ENCODE measurements at places on chromosomes 5 and 9.

DNA sequence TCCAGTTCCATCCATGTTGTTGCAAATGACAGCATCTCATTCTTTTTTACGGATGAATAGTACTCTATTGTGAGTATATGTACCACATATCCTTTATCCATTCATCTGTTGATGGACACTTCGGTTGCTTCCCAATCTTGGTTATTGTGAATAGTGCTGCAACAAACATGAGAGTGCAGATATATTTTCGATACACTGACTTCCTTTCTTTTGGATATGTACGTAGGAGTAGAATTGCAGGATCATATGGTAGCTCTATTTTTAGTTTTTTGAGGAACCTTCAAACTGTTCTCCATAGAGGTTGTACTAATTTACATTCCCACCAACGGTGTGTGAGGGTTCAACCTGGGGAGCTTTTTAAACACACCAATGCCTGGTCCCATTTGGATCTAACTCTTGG is 22.3 kb downstream of the GALNT12 start:
- DNase-seq: no peak

GRCh38 chr5:122896598-122897282 is 51.3 kb downstream of the SNX24 start:
- peak; percentile 1 for DNase-seq

- no peak for DNase-seq
Measured at GRCh38 chr9:72394066-72394465, 29.1 kb upstream of the ZFAND5 start.

- DNase-seq: no peak
Measured at GRCh38 chr5:145841299-145841698, 6.2 kb upstream of the PRELID2 start.

DNA sequence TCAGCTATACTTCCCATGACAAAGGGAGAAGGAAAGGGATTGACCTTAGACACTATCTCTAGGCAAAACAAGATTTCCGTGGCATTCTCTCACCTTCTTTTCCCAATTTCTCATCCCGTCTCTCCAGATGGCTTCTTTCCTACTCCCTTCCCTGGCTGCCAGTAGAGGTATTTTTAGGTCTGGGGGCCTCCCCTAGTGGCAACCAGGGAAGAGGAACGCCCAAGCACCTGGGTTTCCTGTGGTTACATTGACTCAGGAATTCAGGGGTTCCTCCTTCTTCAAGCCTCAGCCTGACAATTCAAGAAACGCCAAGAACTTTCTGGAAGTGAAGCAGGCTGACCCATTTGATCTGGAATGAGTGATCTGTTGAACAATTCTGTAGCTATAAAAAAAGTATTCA is 111.5 kb upstream of the OSMR start:
- DNase-seq: no peak

DNA sequence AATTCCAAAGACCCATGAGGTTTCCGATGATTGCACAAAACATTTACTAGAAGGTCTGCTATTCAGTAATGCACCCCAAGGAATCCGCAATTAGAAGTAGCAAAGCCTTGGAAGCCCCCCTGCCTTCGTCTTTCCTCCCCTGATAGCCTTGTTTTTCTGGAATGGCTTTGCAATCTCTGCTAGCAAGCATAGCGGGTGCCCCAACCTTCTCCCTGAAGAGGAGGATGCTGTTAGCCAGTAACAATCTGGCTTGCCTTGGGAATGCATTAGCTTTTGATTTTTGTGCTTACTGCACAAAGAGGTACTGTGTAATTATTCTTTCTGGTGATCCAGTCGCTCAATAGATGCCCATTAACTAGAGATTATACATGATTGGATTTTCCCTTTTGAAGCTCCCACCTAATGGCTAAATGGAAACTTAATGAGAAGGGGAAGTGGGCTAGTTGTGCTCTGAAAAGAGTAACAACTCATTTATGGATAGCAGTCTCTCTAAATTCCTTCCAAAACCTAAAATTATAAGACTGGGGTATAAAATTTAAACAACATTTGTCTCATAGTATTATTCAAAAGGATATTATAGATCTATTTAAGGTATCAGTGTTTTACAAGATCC is 91.6 kb downstream of the FBXW11 start:
- DNase-seq: no peak

DNA sequence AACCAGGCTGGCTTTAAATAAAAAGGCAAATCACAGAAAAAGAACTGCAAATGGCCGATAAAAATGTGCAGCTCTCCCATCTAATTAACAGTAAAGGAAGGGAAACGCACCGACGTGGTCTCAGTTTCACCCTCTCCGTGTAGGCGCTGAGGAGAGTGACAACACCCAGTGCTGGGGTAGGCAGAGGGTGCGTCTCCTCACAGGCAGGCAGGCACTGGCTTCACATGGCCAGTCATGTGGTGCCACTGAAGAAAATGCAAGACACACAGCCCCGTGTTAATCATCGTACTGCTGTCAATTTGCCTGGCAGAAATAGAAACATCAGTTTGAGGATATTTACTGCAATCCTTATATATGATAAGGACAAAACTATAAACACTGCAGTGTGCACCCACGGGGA is 178.4 kb downstream of the FANCC start:
- DNase-seq: no peak

- DNase-seq: no peak
Measured at GRCh38 chr5:98786191-98786853, 12.9 kb downstream of the RGMB start.

GRCh38 chr9:134723491-134724190 is 82.0 kb downstream of the COL5A1 start:
- no peak for DNase-seq

GRCh38 chr9:127090341-127090985 is 32.0 kb downstream of the ANGPTL2 start:
- DNase-seq: no peak

GRCh38 chr9:108671176-108671575 is 184.6 kb downstream of the ACTL7B start:
- DNase-seq: peak; percentile 1

GRCh38 chr5:143133721-143134120 is 269.8 kb downstream of the NR3C1 start:
- DNase-seq: no peak

DNA sequence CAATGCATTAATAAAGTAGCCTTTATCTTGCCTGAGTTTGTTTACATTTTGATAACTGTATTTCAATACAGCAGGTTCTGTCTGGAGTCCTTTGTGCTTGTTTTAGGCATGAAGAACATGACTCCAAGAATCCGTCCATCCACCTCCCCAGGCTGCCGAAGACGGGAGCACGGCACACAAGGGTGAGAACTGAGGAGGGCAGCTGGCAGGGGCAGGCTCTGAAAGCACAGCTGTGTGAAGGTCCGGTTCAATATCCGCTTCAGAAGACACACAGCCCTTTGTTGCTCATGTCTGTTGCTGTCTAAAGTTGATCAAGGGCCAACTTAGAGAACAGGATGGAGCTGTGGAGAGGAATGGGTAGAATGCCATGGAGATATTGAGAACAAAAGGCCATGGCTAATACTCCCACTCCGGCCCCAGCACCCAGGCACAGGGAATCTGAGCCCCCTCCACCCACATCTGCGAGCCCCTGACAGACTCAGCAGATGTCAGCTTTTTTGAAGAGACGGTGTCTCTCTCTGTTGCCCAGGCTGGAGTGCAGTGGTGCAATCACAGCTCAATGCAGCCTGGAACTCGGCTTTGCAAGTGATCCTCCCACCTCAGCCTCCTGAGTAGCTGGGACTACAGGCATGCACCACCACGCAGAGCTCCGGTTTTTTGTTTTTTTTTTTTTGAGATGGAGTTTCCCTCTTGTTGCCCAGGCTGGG is 58.5 kb upstream of the GNE start:
- no peak for DNase-seq

GRCh38 chr5:58477760-58478376 is 13.4 kb upstream of the GAPT start:
- DNase-seq: peak; percentile 54

- DNase-seq: no peak
Measured at GRCh38 chr5:159644053-159644452, 272.2 kb upstream of the ADRA1B start.

DNA sequence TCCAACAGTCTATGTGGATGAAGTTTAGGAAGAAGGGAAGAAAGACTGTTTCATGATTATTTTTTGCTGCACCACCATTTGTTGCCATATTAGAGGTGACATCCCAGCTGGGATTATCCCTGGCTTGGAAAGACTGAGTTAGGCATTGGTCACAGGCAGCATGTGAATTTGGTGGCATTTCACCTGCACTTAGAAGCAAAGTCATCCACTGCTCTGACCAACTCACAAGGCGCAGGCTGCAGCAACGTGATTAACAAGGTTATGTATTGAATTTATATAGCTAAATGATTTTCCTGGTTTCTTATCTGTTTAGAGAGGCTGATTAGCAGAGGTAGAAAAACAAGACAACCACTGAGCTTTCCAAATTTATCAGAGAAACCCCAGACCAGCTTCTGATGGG is 2.7 kb downstream of the FYB1 start:
- no peak for DNase-seq

GRCh38 chr9:80233102-80233843 is 661.5 kb downstream of the TLE4 start:
- DNase-seq: no peak

DNA sequence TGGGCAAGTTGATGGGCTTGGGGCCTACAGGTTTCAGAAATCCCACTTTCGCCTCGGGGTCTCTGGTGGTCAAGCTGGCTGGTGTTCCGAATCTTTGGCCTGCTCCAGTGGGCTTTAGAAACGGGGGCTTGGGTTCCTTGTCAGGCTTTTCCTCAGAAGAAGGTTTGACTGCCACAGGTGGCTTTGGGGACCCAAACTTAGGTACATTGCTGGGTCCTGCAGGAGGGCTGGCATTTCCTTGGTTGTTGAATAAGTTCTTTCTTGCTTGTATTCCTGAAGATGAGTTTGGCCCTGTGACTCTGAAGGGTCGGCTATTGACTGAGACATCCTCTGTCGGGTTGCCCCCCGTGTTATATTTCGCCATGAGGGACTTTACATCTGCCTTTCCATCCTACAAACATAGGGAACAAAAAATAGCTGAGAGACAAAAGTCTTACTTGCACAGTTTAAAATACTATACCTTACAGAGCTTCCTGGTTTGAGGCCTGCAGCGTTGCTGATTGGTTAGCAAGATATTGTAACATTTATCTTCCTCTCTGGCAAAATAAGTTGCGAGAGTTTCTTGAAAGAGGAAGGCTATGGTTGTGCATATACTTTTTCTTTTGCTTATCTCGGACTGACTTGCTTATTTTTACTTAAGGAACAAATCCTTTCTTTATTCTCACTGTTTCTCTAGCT is 16.6 kb downstream of the FYB1 start:
- DNase-seq: peak; percentile 86

DNA sequence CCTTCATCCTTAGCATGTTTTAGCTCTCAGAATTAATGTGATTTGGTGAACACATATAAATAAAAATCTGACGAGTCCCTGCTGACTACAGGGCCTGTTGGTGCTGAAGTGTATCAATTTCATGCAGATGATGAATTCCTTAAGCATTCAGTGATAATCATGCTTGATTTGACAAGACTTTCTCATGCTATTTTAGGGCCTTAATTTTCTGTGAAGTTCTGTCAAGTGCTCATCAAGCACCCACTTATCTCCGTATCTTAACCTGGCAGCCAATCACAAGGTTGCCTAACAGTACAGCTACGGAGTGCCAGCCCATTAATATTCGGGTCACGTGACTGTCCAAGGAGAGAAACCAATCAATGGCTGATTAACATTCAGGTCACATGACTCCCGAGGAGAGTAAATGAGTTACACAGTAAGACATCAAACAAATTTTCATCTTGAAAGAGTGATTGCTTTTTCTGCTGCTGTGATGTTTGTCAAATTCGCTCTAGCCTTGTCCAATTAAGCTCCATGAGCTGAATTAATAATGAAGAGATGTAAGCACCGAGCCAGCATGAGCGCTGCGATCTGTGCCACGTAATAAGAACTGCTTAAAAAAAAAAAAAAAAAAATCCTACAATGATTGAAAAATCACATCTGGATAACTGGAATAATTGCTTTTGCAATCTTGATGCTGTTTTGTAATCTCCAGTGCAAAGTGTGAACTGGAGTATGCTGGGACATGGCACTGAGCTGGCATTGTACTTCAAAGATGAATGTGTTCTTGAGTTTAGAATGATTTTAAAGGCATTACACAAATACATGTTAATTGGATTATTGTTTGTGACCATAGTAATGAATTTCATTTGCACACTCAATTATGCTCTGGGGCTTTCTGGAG is 104.3 kb upstream of the SPATA31D4 start:
- no peak for DNase-seq

DNA sequence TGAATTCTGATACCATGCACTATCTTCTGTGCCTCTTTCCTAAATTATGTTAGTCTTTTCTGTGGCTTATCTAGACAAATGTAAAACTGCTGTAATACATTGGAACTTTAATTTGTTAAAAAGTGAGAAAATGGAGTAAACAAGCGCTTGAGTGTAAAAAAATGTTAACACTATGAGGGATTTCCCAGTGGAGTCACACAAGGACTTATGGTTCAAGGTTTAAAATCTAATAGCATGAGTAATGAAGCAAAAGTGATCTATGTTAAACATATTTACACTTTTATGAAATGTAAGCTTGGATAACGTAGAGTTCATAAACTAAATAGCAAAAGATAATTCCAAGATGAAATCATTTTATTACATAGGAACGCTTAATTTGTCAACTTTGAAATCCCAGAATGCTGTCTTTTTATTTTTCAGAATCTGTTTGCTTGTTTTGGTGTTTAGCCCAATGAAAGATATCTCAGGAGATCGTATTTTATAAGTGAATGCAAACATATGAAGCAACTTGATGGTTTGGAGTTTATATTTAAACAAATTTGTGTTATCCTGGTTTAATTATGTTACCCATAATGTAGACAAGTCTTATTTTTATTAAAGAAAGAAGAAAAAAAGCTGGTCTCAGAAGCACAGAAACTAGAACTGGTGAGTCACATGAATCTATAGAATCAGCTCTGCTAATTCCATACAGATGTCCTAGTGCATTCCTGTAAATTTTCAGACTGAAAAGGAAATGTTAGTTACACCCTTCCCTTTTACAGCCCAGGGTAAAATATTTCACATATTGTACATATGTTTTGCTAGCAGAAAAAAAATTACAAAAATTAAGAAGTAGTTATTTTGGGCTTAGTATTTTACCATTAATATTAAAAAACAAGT is 34.2 kb upstream of the FBN2 start:
- no peak for DNase-seq

GRCh38 chr5:58048954-58049353 is 410.9 kb downstream of the PLK2 start:
- peak; percentile 53 for DNase-seq

GRCh38 chr5:87432460-87432859 is 19.7 kb upstream of the CCNH start:
- no peak for DNase-seq

GRCh38 chr9:82903503-82903902 is 159.4 kb downstream of the RASEF start:
- peak; percentile 8 for DNase-seq

- no peak for DNase-seq
Measured at GRCh38 chr5:157348049-157348400, 82.1 kb downstream of the CYFIP2 start.

GRCh38 chr5:179806250-179807048 is at the start of gene MGAT4B:
MGAT4B (minus strand) TSS chr5:179806866; CDS start chr5:179806583, 283 bp downstream.
- peak; percentile 89 for DNase-seq

DNA sequence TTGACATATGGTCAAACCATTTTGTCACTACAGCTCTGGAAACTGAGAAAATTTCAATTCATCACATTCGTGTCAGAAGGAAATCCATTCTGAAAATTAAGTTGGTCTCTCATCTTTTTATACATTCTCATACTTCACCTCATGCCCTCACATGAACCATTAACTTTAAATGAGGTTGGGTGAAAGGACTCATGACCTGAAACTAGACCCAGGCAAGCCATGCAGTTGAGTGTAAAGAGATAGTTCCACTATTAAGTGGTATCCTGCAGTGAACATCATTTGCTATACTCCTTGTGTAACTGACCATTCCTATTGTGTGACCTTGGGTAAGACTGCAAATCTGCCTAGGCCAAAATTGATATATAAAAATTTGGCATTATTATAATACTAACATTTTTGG is 299.6 kb upstream of the GRIN3A start:
- no peak for DNase-seq

Measured in OCI-M1 (cell line).